PC-9 (cell line): ENCODE measurements at places on chromosomes 13 and 19. TPM values are rescaled to one million over a fixed set of nuclear protein-coding genes. Genes with fewer than 3 reads are reported as not detected.

Gene ZNF480
- 8.7 and 10.2 TPM in 2 replicates for total RNA-seq

- DNase-seq = no peak
- peaks cover 15% of the 10 kb centered on the region; the same call in 1 of the 2 replicates for H3K4me1 ChIP-seq
- peaks cover 6% of the 10 kb centered on the region; the same call in 1 of the 2 replicates for H3K36me3 ChIP-seq
- peak overlapping the region; percentile 88 for H3K4me3 ChIP-seq
- H3K27ac ChIP-seq = peak overlapping the region; percentile 53
Observed at GRCh38 chr19:2271234-2272103, 10.5 kb downstream of the PEAK3 start.

Gene KLHL1
- total RNA-seq = not detected in 2 replicates

DNA sequence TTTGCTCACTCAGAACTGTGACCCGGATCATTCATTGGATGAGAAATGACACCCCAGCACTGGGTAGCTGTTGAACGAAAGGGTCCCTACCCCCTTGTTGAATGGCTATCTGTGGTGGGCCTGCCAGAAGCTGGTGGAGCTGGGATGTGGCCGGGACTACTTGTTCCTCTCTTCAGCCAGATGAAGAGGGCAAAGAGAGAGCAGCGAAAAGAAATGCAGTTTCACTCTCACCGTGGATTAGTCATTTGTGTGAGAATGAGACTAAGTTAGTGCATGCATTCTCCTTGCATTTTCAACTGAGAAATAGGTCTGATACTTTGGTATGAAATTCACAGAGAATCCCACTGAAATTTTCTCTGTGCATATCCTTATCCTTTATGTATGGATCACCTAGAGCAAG is 553.1 kb downstream of the IRS2 start:
- no peaks in the 10 kb centered on the region for H3K4me1 ChIP-seq
- no peak overlapping the region for H3K27ac ChIP-seq
- peaks cover 67% of the 10 kb centered on the region for H3K36me3 ChIP-seq
- DNase-seq = no peak
- H3K27me3 ChIP-seq = no peaks in the 10 kb centered on the region

GRCh38 chr13:97586941-97587340 is 153.0 kb downstream of the RAP2A start:
- H3K4me3 ChIP-seq = no peak overlapping the region
- no peaks in the 10 kb centered on the region for H3K36me3 ChIP-seq
- no peak overlapping the region for H3K27ac ChIP-seq
- H3K4me1 ChIP-seq = no peaks in the 10 kb centered on the region
- no peak for DNase-seq
